ENCODE measurements at places on chromosomes 16 and 17. TPM values are rescaled to one million over a fixed set of nuclear protein-coding genes. Genes with fewer than 3 reads are reported as not detected.

DNA sequence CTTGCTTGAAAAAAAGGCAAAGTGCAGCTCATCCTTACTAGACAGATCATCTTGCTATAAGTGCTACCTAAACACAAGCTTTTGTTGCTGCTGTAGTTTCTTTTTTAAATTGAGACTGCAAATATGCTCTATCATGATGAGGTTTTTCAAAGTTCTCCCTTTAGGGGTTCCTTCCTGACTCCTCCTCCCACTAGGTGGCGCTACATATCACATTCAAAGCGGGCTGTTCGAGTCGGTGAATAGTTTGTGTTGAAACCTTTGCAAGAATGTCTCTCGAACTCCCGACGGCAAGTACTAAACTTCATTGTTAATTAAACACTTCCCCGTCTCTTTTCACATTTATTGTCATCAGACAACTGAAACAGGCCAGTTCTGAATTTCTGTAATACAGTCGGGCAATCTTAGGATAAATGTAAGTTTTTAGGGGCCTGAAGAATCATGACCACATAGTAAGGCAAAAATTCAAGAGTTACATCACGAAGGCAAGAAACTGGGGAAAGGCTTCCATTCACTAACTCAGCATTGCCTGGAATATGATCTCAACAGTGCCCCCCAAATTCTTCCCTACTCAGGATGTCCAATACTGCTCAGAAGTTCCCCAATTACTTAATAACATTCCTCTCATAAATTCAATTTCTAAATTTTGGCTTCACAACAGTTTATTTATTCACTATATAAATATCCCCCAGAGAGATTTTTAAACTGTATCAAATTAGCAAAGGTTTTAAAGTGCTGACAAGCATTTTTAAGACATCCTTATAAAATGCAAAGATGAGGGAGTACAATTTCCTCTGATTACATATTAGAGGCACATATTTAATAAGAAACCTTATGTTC is 6.7 kb downstream of the HS3ST3A1 start:
- H3K36me3 ChIP-seq: no peaks in the 10 kb centered on the region
- H3K27me3 ChIP-seq: peaks cover 40% of the 10 kb centered on the region
- DNase-seq: peak; percentile 82

- no peaks in the 10 kb centered on the region for H3K27me3 ChIP-seq
- peak overlapping the region; percentile 72 for H3K27ac ChIP-seq
- peak overlapping the region; percentile 71 for H3K4me3 ChIP-seq
- H3K4me1 ChIP-seq: peaks cover 25% of the 10 kb centered on the region
- peaks cover 4% of the 10 kb centered on the region for H3K36me3 ChIP-seq
- peak; percentile 71 for DNase-seq
Measured at GRCh38 chr16:67000384-67001351, 12.3 kb downstream of the CES4A start.

DNA sequence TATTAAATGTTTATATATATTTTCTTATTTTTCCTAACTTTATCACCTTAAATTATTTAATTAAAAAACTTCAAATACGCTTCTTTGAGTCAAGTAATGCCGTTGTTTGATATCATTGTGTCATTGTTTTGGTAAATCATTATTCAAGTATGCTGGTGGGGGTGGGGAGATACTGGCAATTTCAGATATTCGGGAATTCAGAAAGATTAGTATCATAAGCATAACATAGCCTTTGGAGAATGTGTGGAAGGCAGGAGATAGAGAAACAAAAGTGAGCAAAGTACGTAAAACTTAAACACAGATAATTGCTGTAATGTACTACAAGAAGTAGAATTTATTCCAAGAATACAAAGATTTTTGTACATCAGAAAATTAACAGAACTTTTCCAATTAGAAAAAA is 49.8 kb downstream of the TANC2 start:
- no peaks in the 10 kb centered on the region for H3K27me3 ChIP-seq
- H3K36me3 ChIP-seq: peaks cover 14% of the 10 kb centered on the region
- no peaks in the 10 kb centered on the region for H3K4me1 ChIP-seq
- H3K27ac ChIP-seq: no peak overlapping the region

Gene GLIS2
- 0.55 TPM for total RNA-seq

Gene TMC8
- total RNA-seq: 292 TPM

All from activated CD8-positive, alpha-beta memory T cell treated with anti-CD3 and anti-CD28 coated beads, Interleukin-2, amount 10 ng/mL, durations not matched to agents 7 days and 5 days (primary cell).